Left lung (tissue), 14 donors: ENCODE measurements at places on chromosomes 7 and 10. TPM values are rescaled to one million over a fixed set of nuclear protein-coding genes. Genes with fewer than 3 reads are reported as not detected.
A peak's percentile ranks its signal among the peaks of the same experiment; 100 is the strongest.

- no peak for DNase-seq
- no peak overlapping the region for H3K4me3 ChIP-seq
- no peaks in the 10 kb centered on the region for H3K4me1 ChIP-seq
- no peak overlapping the region for H3K27ac ChIP-seq
- no peaks in the 10 kb centered on the region for H3K27me3 ChIP-seq
- no peaks in the 10 kb centered on the region for H3K36me3 ChIP-seq
Measured at GRCh38 chr7:118711688-118712087, 487.2 kb downstream of the ANKRD7 start.

- H3K4me3 ChIP-seq = no peak overlapping the region
- DNase-seq = no peak
- H3K36me3 ChIP-seq = no peaks in the 10 kb centered on the region
- H3K4me1 ChIP-seq = peaks cover 16% of the 10 kb centered on the region
- H3K27ac ChIP-seq = peak overlapping the region; percentile 9
Measured at GRCh38 chr10:50552771-50553535, 70.8 kb downstream of the SGMS1 start.

- H3K27ac ChIP-seq = no peak overlapping the region
- H3K4me3 ChIP-seq = no peak overlapping the region
- no peak for DNase-seq
- peaks cover 10% of the 10 kb centered on the region for H3K4me1 ChIP-seq
- no peaks in the 10 kb centered on the region for H3K36me3 ChIP-seq
Measured at GRCh38 chr7:8146106-8146787, 115.7 kb downstream of the ICA1 start.

DNA sequence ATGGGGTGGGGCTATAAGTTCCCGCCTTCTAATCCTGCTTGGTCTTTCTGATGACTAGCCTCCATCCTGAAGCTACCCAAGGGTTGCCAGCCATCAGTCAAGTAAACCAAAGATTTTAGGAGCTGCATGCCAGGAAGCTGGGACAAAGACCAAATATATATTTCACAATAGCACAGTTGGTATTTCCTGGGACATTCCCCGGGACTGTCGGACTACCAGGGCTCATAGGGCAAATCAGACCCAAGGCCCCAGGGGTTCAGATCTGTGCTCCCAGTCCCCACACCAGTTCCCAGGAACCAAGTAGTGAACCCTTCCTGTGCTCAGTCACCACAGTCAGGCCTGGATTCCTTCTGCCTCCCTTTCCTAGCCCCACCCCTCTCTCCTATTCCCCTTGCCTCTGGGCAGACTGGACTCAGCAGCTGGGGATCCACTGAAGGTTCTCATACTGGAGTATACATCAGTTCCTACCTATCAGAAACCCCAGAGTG is 5.7 kb upstream of the CXCL12 start:
- DNase-seq = no peak
- H3K4me1 ChIP-seq = peaks cover 1% of the 10 kb centered on the region
- H3K4me3 ChIP-seq = no peak overlapping the region
- H3K27ac ChIP-seq = no peak overlapping the region
- H3K27me3 ChIP-seq = peaks cover 34% of the 10 kb centered on the region
- H3K36me3 ChIP-seq = no peaks in the 10 kb centered on the region

DNA sequence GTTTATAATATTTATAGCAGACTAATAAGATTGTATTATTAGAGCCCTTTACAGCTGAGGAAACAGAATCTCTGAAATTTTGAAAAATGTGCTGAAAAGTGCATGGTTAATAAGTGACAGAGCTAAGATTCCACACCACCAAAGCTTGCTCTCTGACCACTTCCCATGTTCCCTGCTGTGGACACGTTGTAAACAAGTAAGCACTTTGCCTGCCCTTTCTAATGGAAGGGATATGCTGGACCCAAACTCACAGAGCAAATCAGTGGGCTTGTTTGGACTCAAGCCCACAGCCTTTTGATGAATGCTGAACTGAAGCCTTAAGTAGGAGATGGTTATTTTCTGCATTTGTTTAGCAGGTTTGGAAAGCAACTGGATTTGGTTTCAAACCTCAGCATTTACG is 214.0 kb upstream of the TMEM72 start:
- no peaks in the 10 kb centered on the region for H3K27me3 ChIP-seq
- no peak for DNase-seq
- H3K4me1 ChIP-seq = no peaks in the 10 kb centered on the region

BTBD16 gene
- total RNA-seq = 2.1 TPM

LEP gene
- 0.16 TPM for total RNA-seq

SFTPA1 gene
- 11,086 TPM for total RNA-seq
